GM04503 (cell line): ENCODE measurements at places on chromosomes 4 and X.

DNA sequence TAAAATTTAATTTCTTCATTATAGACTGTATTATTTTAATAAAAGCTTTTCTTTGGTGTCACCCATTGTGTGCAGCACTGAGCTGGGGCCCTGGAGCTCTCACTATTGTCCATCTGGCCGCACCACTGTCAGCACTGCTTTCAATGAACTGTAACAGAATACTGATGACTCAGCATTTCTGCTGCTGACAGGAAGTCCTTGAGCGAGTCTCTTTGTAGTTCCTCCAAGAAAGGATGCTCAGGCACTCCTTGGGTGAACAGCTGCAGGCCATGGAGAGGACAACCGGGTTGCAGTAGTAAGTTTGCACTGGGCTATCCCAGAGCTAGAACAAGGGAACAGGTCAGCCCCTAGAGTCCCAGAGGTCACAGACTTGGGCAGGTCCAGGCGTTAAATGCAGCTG, 81.6 kb downstream of the SORBS2 start:
- no peak for DNase-seq

GRCh38 chr4:1819284-1819683, 26.2 kb downstream of the FGFR3 start:
- no peak for DNase-seq

DNA sequence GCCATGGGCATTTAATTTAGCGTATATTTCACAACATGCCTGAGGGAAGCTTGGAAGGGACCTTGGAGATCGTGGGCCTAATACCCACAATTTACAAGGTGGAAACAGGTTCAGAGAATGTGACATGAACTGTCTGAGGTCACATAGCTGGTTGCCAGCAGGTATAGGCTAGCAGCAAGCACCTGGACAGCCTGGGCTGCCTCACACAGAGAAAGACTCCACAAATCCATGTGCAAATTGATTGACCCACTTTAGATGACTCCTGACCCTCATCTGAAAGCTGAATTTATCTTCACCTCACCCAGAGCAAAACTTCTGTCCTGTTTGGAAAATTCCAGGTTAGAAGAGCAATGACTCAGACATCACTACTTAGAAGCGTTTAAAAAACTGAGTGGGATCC, 5.8 kb downstream of the PTTG2 start:
- DNase-seq = no peak

DNA sequence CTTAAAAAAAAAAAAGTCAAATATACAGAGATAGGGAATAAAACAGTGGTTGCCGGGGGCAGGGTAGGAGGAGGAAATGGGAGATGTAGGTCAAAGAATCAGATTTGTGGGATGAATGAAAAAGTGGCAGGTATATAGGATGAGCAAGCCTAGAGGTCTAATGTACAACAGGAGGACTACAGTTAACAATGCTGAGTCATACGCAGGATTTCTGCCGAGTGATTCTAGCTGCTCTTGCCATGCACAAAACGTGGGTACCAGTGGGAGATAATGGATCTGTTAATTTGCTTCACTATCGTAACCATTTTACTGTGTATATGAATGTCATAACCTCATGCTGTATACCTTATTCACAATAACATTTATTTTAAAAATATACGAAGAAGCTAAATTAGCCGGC, 10.7 kb upstream of the MTNR1A start:
- no peak for DNase-seq

DNA sequence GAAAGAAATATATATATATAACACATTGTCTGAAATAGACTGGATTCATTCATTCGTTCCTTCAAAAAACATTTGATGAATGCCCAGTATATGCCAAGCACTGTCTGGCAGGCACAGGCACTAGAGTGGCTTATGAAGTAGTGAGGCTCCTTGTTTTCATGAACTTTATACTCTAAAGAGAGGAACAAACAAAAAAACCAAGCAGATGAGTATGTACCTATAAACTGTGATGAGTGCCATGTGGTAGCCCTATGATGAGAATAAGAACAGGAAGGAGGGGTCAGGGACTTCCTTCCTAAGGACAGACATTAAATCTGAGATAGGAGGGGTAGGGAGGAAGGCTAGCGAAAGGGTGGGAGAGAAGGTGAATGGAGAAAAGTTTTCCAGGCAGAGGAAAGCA, 19.5 kb upstream of the PDGFRA start:
- no peak for DNase-seq

GRCh38 chrX:139204898-139205667, 325.5 kb upstream of the F9 start:
- DNase-seq = no peak

- DNase-seq = no peak
These were observed 175.5 kb downstream of the CAMK2D start for GRCh38 chr4:113586072-113586471.

DNA sequence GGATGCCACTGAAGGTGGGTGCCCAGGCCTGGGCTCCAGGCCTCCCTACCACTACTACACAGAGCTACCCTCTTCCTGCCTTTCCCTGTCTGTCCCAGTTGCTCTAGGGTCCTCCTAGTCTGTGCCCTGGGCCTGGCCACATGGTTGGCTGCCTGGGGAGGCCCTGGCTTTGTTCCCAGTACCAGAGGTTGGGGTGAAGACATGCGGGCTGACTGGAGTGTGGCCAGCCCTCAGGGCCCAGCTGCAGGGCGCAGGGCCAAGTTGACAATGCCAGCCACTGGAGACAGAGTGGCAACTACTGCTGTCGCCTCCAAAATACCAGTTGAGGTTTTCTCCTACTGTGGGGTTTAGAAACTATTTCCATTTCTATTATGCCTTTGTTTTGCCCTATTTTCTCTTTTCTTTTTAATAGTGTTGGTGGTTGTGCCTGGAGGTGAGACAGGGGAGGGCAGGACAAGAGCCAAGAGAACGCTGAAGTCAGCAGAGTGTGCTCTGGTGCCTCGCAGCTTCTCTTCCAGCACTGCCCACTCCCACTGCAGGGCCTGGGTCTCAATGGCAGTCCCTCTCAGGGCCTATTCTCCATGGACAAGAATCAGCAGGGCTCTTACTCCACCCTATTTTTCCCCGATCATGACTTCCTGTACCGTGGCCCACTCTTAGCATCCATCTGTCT, 32.2 kb upstream of the XPNPEP2 start:
- DNase-seq = no peak
